ENCODE measurements at places on chromosomes 13 and 19.

- peak; percentile 95 for DNase-seq
These were observed 1.0 kb downstream of the CLDND2 start for GRCh38 chr19:51367565-51368365.

DNA sequence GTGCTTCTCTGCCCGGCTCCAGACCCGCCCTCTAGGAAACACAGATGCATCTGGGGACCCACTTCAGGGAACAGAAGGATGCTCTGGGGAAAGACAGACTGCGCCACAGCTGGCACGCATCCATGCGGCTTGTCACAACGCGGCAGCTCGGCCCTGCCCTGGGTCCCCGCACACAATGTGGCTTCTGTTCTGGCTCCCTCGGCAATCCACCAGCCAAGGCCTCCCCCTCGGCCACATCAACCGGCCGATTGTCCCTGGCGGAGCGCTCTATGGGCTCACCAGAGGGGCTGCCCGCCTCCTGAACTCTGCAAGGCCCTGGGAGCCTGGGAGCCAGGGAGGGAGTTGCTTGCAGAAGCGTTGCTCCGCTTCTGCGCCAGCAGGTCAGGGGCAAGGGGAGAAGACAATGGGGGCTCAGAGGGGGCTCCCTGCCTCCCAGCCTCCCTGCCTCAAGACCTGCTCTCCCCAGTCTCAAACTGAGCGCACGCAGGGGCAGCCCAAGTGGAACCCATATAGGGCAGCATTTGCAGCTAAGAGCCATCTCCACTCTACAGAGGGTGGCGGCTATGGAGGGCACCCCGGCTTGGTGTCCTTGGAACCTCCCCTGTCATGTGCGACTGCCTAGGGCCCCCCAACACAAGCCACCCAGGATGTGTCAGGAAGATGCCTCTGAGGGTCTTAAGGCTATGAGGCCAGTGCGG is 37.9 kb downstream of the MLLT1 start:
- no peak for DNase-seq

DNA sequence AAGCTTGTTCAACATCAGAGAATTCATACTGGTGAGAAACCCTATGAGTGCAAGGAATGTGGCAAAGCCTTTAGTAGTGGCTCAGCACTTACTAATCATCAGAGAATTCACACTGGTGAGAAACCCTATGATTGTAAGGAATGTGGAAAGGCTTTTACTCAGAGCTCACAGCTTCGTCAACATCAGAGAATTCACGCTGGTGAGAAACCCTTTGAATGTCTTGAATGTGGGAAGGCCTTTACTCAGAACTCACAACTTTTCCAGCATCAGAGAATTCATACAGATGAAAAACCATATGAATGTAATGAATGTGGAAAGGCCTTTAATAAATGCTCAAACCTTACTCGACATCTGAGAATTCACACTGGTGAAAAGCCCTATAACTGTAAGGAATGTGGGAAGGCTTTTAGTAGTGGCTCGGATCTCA is 25.2 kb downstream of the ZNF383 start:
- DNase-seq, result no peak

DNA sequence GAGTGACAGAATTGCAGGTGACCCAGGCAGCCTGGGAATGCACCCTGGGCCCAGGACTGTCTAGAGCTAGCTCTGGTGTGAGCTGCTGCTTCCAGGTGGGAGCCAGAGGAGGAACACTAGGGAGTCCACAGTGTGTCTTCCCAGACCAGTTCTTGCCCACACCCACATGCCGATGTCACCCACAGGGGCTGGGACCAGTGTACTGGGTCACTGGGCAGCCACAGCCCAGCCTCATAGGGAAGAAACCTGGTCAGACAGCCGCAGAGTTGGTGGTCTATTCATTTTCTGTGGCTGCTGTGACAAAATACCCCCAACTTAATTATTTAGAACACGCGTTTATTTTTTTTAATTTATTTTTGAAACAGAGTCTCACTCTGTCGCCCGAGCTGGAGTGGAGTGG is 3.1 kb downstream of the RNF225 start:
- DNase-seq, result no peak
